ENCODE measurements at places on chromosomes 5 and 9. TPM values are rescaled to one million over a fixed set of nuclear protein-coding genes. Genes with fewer than 3 reads are reported as not detected.
A peak's percentile ranks its signal among the peaks of the same experiment; 100 is the strongest.

DNA sequence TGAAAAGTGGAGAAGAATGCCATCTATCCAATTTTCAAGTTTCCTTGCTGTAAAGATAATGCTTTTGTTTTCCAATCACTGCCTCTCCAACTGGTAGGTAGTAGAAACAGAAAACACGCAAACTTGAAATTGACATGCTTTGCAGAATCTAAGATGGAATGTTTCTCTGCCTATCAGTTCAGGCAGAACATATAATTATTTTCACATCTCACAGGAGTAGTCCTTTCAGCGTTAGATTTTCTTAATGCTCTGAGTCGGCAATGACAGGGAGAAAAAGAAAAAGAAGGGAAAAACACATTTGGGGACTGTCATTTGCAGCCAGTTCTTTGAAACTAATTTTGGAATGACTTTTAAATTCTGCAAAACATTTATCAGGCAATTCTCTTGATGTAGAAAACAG is 818.7 kb upstream of the PTPRD start:
- DNase-seq: no peak

DNA sequence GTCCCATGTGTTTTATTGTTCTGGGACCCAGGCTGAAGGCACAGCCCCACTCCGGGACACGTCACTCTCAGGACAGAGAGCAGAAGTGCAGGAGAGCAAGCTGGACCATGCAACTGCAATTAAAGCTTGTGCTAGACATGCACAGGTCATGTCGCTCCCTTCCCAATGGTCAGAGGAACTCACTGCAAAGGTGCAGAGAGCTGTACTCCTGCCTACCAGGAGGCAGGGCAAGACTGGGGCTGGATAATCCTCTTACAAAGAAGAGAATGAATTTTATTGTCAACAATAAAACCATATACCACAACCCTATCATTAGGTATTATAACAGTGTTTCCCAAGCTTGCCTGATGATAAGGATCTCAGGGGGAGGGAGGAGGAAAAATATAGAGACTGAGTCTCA is 74.0 kb upstream of the NEK6 start:
- no peak for DNase-seq

GRCh38 chr5:179974946-179975712 is 67.4 kb upstream of the TBC1D9B start:
- peak; percentile 33 for DNase-seq

DNA sequence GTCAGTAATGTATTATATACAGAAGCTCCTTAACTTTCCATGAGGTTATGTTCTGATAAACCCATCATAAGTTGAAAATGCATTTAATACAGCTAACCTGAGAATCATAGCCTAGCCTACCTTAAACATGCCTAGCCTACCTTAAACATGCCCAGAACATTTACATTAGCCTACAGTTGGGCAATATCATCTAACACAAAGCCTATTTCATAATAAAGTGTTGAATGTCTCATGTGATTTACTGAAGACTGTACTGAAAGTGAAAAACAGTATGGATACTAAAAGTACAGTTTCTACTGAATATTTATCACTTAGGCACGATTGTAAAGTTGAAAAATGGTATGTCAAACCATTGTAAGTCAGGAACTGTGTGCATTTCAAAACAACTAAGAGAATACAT is 1.6 kb downstream of the GM2A start:
- DNase-seq: no peak

PLK2 gene
- total RNA-seq: 250 TPM

GRCh38 chr5:124300815-124301621 is 445.4 kb downstream of the ZNF608 start:
- DNase-seq: no peak

DNA sequence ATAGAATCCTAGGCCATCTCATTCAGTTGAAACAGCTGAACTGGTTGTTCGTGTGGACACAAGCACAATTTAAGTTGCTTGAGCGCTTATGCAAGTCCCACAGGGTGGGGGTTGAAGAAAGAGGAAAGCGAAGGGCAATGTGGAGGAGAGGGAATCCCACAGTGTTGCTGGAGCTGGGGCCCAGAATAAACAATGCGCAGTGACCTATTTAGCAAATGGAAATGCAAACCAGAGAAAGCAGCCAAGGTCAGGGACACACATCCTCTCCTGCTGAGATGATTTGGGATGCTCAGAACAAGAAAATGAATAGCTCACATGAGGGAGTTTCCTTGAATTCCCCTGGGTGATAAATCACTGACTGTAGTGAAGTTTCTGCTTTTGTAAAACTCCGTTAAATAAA is 838.3 kb downstream of the TLE4 start:
- DNase-seq: no peak

LMBRD2 gene
- 5.2 TPM for total RNA-seq

PCA3 gene
- 0.32 TPM for total RNA-seq

TRPM3 gene
- total RNA-seq: 0.33 TPM

DNA sequence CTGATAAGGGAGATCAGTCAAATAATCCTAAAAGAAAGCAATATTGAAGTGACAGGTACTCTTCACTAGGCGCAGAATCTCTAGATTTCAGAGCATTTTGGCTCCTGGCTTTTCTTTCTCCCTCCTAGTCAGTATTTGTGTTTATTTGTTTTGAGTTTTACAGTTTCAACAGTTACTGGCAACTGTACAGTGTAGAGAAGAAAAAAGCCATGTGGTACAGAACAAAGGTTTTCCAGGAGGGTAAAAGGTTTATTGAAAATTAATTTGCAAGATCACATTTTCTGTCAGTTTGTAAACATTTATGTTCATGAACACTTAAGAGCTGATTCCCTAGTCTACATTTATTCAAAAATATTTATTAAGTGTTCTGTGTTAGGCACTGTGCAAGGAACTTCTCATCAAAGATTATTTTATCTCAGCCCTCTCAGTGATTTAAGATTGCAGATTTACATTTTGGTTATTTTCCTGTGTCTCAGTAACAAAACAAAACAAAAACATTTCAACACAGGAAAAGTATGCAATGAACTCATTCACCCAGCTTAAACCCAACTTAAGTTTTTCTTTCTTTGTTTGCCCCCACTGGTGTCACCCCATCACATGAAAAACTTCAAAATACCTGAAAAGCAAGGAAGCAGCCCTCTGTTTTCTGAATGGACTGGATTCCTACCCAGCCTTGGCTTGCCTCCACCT is 12.9 kb downstream of the MINAR2 start:
- no peak for DNase-seq

SPAAR gene
- 24.8 TPM for total RNA-seq

ATG12 gene
- total RNA-seq: 50.3 TPM

PCDHB16 gene
- 0.12 TPM for total RNA-seq

- DNase-seq: no peak
These were observed 57.1 kb downstream of the RPS23 start for GRCh38 chr5:82221020-82221419.

DNA sequence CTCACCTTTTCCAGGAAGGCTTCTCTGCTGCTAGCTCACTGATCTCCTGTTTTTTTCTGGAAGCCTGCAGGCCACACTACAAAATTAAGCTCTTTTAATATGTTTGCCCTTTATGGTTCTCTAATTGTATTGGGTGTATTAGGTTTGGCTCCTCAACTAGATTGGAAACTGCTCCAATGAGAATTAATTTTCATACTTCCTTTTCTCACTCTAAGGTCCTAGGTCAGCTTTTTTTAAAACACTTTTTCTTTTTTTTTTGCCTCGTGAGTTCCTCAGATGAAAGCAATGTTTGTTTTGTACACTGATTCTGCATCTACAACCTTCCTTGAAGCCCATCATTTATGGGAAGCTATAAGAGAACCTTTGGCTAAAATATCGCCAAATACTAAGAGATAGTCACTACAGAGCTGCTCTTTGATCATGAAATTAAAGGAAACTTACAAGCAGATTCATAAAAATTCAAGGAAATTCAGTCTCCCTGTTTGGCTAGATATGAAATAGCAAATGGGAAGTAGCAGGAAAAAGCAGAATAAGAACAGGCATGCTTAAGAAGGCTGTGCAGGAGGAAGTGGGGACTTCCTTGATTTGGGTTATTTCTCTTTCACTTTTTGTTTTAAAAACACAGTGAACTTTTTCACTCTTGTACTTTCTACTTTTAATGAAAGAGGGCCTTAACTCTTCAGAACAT is 55.2 kb upstream of the FYB1 start:
- DNase-seq: peak; percentile 67

DNA sequence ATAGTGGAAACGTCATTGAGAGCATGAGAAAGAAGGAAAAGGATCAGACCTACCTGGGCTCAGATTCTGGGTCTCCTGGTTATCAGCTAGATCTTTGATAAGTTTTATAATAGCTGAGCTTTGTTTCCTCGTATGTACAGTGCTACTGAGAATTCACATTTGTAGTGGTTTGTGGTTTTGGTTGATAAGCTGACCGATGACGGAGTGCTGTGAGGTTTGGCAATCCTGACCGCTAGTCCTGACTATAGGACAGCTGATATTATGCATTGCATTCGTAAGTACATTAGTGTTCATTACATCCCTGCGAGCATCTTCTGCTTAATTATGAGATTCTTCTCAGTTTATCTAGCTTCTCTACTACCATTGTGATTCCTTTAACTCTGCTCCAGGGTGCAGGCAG is 190.7 kb upstream of the SLC27A6 start:
- no peak for DNase-seq

OR1N1 gene
- not detected for total RNA-seq

DNA sequence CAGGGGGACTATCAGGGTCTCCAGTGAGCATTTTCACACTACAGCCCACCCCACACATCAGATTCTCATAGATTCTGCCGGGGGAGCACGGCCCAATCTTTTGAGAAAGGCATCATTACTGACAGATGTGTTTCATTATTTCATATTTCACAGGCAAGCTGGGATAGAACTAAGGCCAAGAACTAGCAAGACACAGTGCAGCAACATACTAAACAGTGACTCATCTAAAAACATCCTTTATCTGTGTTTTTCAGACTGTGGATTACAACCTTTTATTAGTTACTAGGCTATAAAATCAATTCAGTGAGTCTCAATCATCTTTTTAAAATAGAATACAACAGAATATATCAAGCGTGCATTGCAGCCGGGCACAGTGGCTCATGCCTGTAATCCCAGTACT is 59.8 kb downstream of the CPLANE1 start:
- no peak for DNase-seq

DNA sequence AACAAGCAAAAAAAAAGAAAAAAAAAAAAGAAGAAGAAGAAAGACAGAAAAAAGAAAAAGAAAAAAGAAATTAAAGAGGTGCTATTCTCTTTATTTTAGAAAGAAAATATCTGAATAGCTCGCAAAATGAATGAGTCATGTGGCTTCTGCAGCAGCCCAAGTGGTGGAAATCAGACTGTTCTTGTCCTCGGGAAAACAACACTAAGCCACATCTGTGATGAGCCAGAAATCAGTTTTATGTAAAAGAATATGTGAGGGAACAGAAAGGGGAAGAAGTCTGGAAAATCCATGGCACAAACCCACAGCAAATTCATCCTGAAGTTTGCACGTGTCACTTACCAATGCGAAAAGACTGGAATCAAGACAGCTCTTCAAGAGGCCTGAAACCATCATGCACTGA is 118.7 kb upstream of the GAS1 start:
- no peak for DNase-seq

NUTM2G gene
- not detected for total RNA-seq

- no peak for DNase-seq
These were observed 17.9 kb downstream of the COL15A1 start for GRCh38 chr9:98961513-98962180.

BAAT gene
- total RNA-seq: not detected

S1PR3 gene
- total RNA-seq: 18.9 TPM

DNA sequence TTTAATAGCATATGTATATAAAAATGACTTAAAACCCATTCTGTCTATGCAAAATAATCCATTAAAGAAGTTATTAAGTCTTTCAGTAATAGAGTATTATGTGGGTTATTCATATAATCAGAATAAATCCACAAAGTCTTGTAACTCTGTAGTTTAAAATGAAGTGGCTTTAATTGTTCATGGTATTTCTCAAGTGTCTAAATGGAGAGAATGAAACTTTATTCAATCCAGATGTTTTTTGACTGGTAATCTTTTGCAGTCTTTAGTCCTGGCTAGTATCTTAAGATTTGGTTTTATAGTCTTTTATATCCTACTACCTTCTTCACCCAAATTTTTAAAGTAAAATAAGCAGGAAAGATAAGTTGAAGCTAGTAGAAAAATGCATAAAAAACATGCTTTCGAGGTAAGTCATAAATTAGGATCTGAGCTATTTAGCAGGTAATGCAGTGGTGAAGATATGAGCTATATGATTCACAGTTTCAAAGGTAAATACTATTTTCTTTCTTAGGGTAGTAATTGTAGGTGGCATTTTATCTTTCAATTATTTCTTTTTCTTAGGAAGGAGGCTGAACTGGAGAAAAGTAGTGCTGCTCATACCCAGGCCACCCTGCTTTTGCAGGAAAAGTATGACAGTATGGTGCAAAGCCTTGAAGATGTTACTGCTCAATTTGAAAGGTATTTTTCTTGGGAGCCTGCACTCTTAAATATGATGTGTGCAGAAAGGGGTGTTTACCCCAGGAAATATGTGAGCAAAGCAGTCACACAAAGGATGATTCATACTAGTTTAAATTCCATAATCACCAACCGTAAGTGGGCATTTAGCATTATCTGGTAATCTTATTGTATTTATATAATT is 17.9 kb downstream of the HMMR start:
- DNase-seq: peak; percentile 60

- no peak for DNase-seq
These were observed 11.8 kb downstream of the NREP start for GRCh38 chr5:111745075-111745739.

- no peak for DNase-seq
These were observed 166.6 kb downstream of the CDK5RAP2 start for GRCh38 chr9:120413121-120414048.

GHR gene
- 0.27 TPM for total RNA-seq

LRRTM2 gene
- total RNA-seq: 0.20 TPM

GRCh38 chr5:87411973-87412629 is 629 bp downstream of the CCNH start:
- DNase-seq: peak; percentile 71

GRCh38 chr5:146041180-146041789 is 64.1 kb downstream of the PLAC8L1 start:
- DNase-seq: no peak

GPX3 gene
- total RNA-seq: 3.5 TPM

SEMA6A gene
- 1.5 TPM for total RNA-seq

AFF4 gene
- 85.5 TPM for total RNA-seq
